ENCODE measurements at places on chromosomes 12 and 14.

DNA sequence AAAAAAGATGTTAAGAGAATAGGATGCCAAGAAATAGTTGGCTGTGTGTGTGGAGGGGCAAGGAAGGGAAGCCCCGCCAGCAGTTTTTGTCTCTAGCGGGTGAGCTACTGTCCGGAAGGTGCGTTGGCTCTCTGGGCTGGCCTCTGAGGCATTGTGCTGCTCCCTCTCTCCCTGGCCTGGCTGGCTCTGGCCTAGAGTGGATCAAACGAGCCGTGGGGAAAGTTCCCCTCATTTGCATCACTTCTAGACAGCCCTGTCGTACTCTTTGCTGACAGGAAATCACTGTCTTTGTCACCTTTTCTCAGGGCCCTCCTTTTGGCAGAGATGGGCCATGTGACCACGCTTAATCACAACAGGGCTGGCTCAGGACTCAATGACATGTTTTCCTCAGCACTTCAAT is 236.1 kb upstream of the NPAS3 start:
- DNase-seq, result no peak

DNA sequence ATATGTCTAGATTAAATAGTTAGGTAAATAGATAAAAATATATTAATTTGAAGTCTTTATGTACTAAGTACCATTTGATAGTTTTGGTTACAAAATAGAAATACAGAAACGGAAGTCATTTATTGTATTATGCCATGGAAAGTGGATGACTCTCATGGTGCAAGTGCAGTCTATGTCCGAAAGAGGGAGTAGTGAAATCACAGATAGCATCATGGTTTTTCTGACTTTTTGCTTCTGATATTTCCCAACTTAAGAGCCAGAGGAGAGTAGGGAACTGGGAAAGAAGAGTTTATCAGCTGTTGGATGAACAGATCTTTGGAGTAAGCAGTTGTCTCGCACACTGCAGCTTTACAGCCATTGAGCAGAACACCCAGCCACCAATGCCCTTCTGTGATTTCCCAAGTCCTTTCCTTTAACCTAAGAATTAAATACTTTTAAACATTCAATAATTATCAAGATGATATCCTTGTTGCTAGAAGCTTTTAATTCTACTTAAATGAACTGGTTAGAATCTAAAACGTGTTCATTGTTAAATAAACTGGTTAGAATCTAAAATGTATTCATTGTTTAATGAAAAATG is 18.4 kb upstream of the SRGAP1 start:
- no peak for DNase-seq

DNA sequence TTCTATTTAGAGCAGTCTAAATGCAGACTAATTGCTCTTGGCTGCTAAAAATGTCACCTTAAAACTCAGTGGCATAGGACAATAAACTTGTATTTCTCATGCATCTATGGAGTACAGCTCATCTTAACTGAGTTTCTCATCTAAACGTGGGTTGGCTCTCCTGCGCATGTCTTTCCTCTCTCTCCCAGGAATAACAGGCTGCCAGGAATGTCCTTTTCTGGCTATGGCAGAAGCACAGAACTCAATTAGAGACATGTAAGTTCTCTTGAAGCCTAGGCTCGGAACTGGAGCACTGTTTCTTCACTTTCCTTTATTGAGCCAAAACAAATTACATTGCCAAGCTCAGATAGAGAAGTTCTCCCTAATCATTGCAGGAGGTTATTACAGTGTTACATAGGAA is 722.3 kb upstream of the FLRT2 start:
- no peak for DNase-seq

DNA sequence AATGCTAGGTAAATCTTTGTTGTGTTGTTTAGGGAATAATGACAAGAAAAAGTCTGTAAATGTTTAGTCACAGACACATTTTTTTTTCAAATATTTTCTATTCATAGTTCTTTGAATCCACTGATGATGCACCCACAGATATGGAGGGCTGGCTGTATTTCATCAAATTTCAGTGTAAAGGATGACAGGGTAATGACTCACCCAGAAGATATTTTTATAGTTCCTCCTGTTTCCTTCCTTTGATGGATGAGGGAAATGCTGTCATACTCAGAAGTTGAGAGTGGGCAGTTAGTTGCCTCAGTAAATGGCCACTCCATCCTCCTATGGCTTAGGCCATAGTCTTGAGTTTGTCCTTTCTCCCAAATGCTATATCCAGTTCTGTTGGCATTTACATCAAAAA is 76.9 kb upstream of the REP15 start:
- no peak for DNase-seq

GRCh38 chr14:23551266-23552028 is at the start of gene ZFHX2:
ZFHX2 (minus strand) TSS chr14:23551765; CDS start chr14:23535325, 16,440 bp downstream.
- peak; percentile 92 for DNase-seq

- DNase-seq, result peak; percentile 89
Measured at GRCh38 chr12:130920723-130921381, 32.9 kb upstream of the ADGRD1 start.

- no peak for DNase-seq
Measured at GRCh38 chr14:39398382-39398781, 33.9 kb downstream of the FBXO33 start.

DNA sequence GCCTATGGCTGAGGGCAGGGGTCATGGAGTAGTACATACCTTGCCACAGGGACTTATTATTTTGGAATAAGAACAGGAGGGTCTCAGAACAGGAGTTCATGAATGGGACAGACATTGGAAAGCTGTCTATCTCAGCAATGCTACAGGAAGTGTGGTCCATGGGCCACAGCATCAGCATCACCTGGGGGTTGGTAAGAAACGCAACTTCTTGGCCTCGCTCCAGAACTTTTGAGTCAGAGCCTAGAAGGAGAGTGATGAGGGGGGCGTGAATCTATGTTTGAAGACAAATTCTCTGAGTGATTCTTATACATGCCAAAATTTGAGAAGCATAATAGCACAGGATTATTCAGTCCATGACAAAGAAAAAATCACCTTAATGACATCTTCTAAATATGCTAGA is 156.6 kb downstream of the RPAP3 start:
- DNase-seq, result no peak

- DNase-seq, result no peak
Measured at GRCh38 chr12:575129-575502, 88.1 kb downstream of the NINJ2 start.

DNA sequence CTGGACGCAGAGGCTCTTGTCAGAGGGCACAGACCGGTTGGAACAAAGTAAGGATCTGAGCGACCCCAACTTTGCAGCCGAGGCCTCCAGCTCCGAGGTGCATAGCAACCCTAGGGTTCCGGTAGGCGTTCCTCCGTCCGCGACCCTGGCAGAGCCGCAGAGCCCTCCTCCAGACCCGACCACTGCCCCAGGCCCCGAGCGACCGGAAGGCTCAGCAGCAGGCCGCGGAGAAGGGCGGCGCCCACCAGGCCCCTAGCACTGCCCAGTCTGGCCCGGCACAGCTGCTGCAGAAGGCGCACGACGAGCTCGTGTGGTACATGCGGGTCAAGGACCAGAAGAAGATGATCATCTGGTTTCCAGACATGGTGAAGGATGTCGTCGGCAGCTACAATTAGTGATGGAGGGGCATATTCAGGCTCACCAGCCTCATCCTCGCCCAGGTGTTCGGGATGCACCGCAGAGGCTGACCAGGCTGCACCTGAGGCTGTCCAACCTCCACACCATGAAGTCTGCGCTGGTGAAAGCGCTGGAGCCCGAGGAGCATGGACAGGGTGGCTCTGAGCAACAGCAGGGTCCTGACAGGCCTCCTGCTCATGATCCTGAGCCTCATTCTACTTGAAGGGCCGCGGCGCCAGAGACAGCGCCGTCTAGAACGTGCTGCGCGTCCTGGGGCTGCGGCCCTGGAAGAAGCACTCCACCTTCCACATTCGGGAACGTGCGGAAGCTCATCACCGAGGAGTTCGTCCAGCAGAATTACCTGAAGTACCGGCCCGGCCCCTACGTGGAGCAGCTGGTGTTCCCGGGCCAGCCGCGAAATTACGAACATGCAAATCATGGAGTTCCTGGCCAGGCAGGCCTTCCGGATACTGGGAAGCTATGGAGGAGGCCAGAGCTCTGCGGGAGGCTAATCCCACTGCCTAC is 24.5 kb downstream of the CAPS2 start:
- DNase-seq, result no peak

- no peak for DNase-seq
Measured at GRCh38 chr14:88154926-88155325, 150.0 kb downstream of the GPR65 start.

GRCh38 chr12:118741194-118741593 is 240.1 kb upstream of the SRRM4 start:
- DNase-seq, result no peak

DNA sequence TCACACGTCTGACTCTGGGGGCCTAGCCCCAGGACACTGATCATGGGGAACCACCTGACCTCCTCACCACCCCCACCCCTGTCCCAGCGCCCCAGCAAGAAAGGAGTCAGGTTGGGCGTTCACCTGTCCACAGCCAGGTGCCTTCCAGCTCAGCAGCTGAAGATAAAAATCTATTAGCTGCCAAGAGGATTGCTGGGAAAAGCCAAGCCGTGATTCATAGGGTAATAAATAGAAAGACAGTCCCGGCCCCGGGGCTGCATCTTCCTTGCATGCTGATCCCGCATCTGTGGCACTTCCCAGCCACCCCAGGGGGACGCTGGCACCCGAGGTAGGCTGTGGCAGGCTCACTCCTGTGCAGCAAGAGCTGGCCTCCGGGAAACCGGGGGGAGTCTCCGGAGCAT is 70.2 kb upstream of the NCOR2 start:
- DNase-seq, result no peak

DNA sequence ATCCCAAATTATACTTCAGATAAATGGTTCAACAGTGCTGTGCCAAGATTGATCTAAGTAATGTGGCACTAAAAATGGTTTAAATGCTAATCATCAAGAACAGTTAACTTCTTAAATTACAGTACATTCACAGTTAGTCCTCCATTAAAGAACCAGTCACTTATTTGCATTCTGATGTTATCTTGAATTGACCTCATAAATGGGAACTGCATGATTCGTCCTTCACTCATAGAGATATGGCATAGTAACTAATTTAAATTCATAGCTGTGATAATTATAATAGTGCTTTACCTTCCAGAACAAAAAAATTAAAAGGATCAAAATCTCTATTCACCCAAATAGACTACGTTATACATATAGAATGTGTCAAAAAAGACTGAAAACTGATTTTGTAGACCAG is 61.1 kb downstream of the COCH start:
- no peak for DNase-seq

DNA sequence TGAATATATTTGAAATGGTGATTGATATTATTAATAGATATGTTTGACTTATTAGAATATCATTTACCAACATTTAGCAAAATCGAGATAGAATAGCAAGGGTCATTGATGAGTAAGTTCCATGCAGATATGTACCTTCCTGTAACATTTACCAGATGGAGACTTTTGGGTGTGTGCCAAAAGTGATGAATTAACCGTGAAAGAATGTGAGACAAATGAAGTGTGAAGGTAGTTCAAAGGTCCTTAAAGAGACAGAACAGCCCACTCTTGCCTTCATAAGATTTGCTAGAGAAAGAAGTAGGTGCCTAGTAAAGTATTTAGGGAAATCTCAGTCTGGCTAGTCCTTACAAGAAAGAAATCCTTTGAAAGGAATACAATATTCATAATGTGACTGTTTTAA is 45.5 kb downstream of the FGD4 start:
- DNase-seq, result no peak

DNA sequence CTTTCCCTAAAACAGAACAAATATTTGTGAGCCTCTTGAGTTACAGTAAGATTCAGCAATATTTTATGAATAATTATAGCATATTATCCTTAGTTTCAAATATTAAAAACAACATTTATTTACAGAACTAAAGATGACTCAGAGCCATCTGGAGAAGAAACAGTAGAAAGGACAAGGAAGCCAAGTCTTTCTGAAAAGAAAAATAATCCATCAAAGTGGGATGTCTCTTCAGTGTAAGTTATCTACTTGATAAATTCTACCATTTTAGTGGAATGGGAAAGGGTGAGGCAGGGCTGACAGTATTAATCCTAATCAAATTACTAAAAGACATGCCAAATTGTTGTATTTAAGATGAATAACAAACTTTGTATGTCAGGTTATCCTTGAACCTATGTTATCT is 88.1 kb downstream of the DNAI7 start:
- no peak for DNase-seq

DNA sequence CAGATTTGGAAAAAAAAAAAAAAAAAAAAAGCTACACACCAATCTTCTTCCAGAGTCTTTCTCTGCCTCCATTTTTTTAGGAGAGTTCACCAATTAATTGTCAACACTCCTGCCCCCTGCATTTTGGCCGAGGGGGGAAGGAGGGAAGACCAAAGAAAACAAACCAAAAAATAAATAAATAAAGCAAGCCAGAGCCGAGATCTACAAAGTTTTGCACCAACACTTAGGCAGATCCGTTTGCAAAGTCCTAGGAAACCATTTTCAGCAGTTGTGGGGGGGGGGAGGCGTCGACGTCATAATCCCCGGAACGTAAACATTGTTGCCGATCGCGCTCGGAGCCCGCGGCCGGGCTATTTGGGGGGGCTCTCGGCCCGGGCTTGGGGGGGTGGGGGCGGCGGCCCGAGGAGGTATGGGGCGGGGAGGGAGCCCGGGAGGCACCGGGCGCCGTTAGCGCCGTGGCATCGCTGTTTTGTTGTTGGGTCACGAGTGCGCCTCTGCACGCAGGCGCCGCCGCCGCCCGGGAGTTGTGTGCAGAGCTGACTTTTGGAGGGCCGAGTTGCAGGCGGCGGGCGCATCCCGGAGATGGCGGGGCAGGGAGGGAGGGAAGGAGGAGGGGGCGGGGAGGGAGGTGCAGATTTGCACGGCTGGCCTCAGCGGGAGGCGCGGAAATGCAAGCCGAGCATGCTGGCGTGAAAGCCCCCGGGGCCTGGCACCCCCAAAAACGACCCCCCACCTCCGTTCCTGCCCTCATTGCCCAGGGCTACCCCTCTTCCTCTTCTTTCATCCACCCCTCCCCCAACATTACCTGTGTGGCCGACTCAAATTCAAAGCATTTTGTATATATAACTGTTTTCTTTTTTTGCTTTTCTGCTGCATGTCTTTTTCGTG is 598 bp downstream of the KDM2B start:
- peak; percentile 89 for DNase-seq

- DNase-seq, result no peak
Measured at GRCh38 chr12:88113871-88114270, 28.0 kb downstream of the CEP290 start.

DNA sequence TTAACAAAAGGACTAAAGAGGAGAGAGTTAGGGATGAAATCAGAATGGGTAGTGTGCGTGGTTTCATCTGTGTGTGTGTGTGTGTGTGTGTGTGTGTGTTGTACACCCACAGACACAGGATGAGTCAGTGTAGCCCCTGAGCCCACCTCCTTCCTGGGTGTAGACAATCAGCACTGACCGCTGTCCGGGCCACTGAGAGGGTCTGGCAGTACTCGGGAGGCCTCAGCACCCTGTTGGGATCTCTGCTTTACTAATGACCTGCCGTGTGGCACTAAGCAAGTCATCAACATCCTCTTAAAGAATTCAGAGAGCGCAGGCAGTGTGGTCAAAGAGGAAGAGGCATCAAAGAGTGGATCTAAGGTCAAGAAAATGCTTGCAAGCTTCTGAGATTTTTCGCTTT is 112.6 kb downstream of the PRMT8 start:
- peak; percentile 43 for DNase-seq

- DNase-seq, result no peak
Measured at GRCh38 chr12:3213188-3213587, 136.0 kb downstream of the TSPAN9 start.

Measured in upper lobe of right lung (tissue), 1 donor.